Stomach (tissue), 19 donors: ENCODE measurements at places on chromosomes 7 and 10. TPM values are rescaled to one million over a fixed set of nuclear protein-coding genes. Genes with fewer than 3 reads are reported as not detected.
A peak's percentile ranks its signal among the peaks of the same experiment; 100 is the strongest.

- H3K4me1 ChIP-seq = no peaks in the 10 kb centered on the region
- no peaks in the 10 kb centered on the region for H3K36me3 ChIP-seq
- no peak overlapping the region for H3K4me3 ChIP-seq
- H3K27ac ChIP-seq = no peak overlapping the region
- no peaks in the 10 kb centered on the region for H3K27me3 ChIP-seq
Measured at GRCh38 chr7:104414216-104414615, 85.8 kb downstream of the LHFPL3 start.

DNA sequence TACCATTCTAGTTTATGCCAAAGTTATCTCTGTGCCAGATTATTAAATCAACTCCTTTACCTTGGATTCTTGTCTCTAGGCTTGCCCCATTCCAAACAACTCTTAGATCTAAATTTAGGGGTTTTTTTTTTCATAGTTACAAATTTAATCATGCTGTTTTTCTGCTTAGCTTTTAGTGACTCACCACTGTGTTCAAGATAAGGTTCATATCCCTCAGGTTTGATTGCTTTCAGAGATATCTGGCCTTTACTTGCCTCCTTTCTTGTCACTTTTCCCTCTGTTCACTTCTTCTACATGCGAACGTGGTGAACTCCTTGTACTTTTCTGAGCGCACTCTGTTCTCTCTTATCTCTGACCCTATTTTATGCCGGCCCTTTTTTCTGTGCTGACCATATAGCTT, 78.2 kb downstream of the VPS50 start:
- H3K4me3 ChIP-seq = no peak overlapping the region
- no peaks in the 10 kb centered on the region for H3K27me3 ChIP-seq
- H3K36me3 ChIP-seq = peaks cover 45% of the 10 kb centered on the region
- H3K27ac ChIP-seq = no peak overlapping the region

DNA sequence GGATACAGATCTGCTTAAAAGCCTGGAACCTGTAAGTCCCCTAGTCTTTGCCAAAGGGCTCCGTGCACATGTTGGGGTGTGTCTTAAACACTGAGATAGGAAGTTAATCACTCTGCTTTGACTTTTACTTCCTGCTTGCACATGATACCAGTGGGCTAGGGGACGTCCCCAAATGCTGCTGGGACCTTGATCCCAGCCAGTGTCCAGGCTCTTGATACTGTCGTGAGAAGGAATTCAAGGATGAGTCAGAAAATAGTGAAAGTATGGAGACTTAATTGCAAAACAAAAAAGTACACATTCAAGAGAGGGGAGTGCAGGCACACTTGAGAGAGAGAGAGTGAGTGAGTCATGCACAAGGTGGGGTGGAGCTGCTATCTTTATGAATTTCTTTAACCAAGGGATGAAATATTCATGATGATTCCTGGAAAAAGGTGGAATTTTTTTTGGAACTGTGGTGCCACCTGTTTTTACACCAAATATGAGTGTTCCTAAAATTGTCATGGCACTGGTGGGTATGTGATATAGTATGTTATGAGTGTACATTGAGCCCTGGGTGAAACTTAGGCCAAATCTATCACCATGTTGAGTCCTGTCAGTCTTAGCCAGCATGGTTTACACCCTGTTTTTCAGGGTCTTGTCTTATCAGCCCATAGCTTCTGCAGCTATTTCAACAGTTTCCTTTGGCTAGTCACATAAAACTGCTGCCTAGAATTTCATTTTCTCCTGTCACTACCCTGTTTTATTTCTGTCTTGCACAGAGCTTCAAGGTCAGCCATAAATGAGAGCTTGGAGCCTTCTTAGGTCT, 88.3 kb upstream of the CYP26C1 start:
- peak overlapping the region; percentile 14 for H3K27ac ChIP-seq
- DNase-seq = peak; percentile 63
- peaks cover 5% of the 10 kb centered on the region for H3K36me3 ChIP-seq
- no peaks in the 10 kb centered on the region for H3K27me3 ChIP-seq
- no peak overlapping the region for H3K4me3 ChIP-seq

DNA sequence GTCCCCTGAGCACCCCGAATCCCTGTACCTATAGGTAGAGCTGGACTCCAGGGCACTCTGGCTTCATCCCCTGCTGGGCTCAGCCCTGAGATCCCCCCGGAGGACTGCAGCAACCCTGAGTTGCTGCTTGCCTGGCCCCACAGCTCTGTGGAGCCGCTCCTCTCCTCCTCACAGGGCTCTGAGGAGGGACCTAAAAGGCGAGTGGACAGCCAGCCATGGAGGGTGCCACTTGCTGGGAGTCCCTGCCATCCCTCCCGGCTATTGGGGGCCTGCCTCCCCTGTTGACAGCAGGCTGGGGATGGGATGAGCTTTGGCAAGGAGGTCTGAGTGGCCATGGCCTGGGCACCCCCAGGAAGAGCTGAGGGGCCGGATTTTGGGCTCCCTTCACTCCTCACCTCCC, 28.0 kb upstream of the RASGEF1A start:
- no peak for DNase-seq
- H3K4me1 ChIP-seq = peaks cover 9% of the 10 kb centered on the region
- H3K36me3 ChIP-seq = no peaks in the 10 kb centered on the region
- H3K4me3 ChIP-seq = no peak overlapping the region
- peaks cover 10% of the 10 kb centered on the region for H3K27me3 ChIP-seq

GRCh38 chr10:58782876-58783851, 270.5 kb downstream of the BICC1 start:
- H3K36me3 ChIP-seq = no peaks in the 10 kb centered on the region
- H3K4me3 ChIP-seq = no peak overlapping the region
- no peaks in the 10 kb centered on the region for H3K27me3 ChIP-seq
- H3K4me1 ChIP-seq = no peaks in the 10 kb centered on the region
- H3K27ac ChIP-seq = peak overlapping the region; percentile 38

- no peak overlapping the region for H3K4me3 ChIP-seq
- no peaks in the 10 kb centered on the region for H3K4me1 ChIP-seq
Measured at GRCh38 chr10:55369670-55370420, 568.8 kb upstream of the PCDH15 start.

- H3K4me3 ChIP-seq = no peak overlapping the region
- H3K36me3 ChIP-seq = no peaks in the 10 kb centered on the region
- no peak for DNase-seq
- H3K4me1 ChIP-seq = no peaks in the 10 kb centered on the region
- no peak overlapping the region for H3K27ac ChIP-seq
Measured at GRCh38 chr10:58779594-58779993, 266.9 kb downstream of the BICC1 start.

- no peak overlapping the region for H3K27ac ChIP-seq
- H3K36me3 ChIP-seq = no peaks in the 10 kb centered on the region
- H3K27me3 ChIP-seq = peaks cover 10% of the 10 kb centered on the region
- DNase-seq = no peak
Measured at GRCh38 chr7:31022726-31023125, 29.4 kb upstream of the ADCYAP1R1 start.

- DNase-seq = peak; percentile 83
- no peaks in the 10 kb centered on the region for H3K27me3 ChIP-seq
- peaks cover 19% of the 10 kb centered on the region for H3K4me1 ChIP-seq
Measured at GRCh38 chr10:14838582-14839304, 637 bp downstream of the HSPA14 start.

- H3K4me3 ChIP-seq = no peak overlapping the region
- peaks cover 6% of the 10 kb centered on the region for H3K4me1 ChIP-seq
- peak; percentile 79 for DNase-seq
- no peak overlapping the region for H3K27ac ChIP-seq
- H3K27me3 ChIP-seq = no peaks in the 10 kb centered on the region
- no peaks in the 10 kb centered on the region for H3K36me3 ChIP-seq
Measured at GRCh38 chr7:36784991-36785940, 61.0 kb upstream of the AOAH start.

- no peak overlapping the region for H3K27ac ChIP-seq
- peaks cover 9% of the 10 kb centered on the region for H3K4me1 ChIP-seq
- H3K27me3 ChIP-seq = no peaks in the 10 kb centered on the region
- no peaks in the 10 kb centered on the region for H3K36me3 ChIP-seq
- DNase-seq = peak; percentile 69
Measured at GRCh38 chr7:148264933-148265557, 325.5 kb upstream of the C7orf33 start.

DNA sequence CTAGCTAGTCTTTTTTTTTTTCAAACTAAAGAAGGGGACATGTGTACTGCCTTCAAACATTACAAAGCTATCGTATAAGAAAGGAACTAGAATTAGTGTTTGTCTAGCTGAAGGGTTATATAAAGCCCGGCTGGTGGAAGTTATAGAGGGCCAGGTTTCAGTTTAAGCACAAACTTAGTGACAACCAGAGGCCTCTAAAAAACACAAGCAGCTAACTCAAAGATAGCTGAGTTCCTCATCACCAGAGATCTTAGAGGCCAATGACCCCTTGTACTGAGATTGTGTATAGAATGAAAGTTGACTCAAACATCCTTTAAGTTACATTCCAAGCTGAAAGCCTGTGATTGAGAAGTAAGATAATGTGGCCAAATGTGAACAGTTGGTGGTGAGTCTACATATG, 28.1 kb upstream of the SGMS1 start:
- H3K27me3 ChIP-seq = no peaks in the 10 kb centered on the region
- peaks cover 4% of the 10 kb centered on the region for H3K4me1 ChIP-seq
- no peak for DNase-seq
- no peaks in the 10 kb centered on the region for H3K36me3 ChIP-seq

DNA sequence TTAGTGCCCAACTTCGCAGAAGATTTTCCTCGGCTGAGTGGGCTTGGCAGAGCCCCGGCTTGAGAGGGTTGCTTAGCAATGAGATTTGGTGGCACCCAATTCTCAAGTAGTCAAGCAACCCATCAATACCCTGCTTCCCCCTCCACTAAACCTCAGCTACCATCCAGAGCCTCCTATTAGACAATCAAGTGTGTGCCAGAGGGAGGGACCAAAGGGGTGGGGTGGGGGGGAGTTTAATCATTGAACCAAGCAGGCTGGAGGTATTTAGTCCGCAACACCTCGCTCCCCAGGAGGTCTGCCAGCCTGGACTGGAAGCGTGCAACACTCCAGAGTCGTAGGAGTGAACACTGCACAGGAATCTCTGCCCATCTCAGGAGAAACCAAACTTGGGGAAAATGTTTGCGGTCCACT, at the start of gene HKDC1:
Gene HKDC1, plus strand, starts transcription at position 292 of the 411 bp plus-strand sequence. Its CDS starts 104 bp downstream, at position 396.
- no peak within 1 kb of the TSS for H3K4me3 ChIP-seq
- no peaks in the 10 kb centered on the region for H3K27me3 ChIP-seq
- H3K4me1 ChIP-seq = peaks cover 30% of the 10 kb centered on the region

DNA sequence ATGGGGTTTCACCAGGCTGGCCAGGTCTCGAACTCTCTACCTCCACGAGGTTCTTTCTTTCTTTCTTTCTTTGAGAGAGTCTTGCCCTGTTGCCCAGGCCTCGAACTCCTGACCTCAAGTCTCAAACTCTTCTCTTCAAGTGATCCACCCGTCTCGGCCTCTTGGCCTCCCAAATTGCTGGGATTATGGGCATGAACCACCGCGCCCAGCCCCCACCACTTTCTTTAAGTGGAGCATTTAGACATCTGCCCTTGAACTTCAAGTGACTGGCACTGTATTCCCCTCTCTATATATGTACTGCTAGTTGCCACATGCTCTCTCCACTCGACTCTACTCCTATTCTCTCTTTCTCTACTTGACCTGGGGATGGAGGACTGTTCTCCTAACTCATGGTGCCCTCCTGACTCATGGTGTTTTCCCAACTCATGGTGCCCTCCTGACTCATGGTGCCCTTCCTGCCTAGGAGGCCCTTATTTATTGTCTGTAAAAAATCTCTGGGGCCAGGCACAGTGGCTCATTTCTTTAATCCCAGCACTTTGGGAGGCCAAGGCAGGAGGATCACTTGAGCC, 19.3 kb upstream of the ACHE start:
- DNase-seq = no peak
- no peaks in the 10 kb centered on the region for H3K4me1 ChIP-seq
- no peak overlapping the region for H3K4me3 ChIP-seq
- no peaks in the 10 kb centered on the region for H3K36me3 ChIP-seq

DNA sequence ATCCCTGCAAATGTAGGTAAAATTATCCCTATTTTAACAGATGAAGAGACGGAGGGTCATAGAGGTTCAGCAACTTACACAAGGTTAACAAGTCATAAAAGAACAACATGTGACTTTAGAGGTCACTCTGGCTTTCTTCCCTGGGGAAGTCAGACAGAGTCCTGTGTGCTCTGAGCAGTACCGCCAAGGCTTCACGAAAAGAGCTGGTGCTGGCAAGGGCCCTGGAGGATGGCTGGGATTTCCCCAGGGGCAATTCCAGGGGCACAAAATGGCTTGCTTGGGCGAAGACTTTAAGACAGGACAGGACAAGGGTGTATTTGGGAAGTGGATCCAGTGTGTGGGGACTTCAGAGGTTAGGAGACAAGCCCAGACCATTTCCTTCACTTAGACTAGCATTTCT, 144.1 kb downstream of the PIP4K2A start:
- no peak for DNase-seq
- no peaks in the 10 kb centered on the region for H3K4me1 ChIP-seq
- peaks cover 7% of the 10 kb centered on the region for H3K36me3 ChIP-seq
- H3K4me3 ChIP-seq = no peak overlapping the region
- no peak overlapping the region for H3K27ac ChIP-seq
- no peaks in the 10 kb centered on the region for H3K27me3 ChIP-seq

GRCh38 chr10:63166742-63167258, 33.7 kb downstream of the NRBF2 start:
- H3K27me3 ChIP-seq = no peaks in the 10 kb centered on the region
- no peak overlapping the region for H3K27ac ChIP-seq
- peaks cover 7% of the 10 kb centered on the region for H3K4me1 ChIP-seq
- H3K36me3 ChIP-seq = no peaks in the 10 kb centered on the region

DNA sequence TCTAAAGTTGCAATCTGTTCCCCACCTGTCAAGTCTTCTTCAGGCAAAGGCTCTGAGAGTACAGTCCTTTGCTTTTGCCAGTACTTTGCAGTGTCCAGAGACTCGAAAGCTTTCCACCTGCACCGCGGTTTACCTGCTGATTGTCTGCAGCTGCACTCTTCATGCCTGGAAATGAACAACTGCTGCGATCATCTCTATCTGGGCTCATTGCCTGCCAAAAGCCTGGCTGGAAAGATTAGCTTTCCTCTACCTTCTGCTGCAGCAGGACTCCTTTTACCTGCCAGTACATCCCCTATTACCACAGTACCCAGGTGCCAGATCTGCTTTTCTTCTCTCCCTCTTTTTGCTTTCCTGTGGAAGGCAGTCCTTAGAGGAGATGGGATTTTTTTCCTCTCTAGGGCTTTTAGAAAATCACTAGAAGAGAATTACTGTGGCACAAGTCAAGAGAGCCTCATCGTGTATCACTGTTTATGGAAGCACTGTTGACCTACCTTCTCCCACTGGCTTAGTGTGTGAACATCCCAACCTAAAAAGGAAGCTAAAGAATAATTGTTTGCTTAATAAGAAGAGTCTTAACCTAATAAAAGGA, 2.2 kb downstream of the STRIP2 start:
- H3K4me3 ChIP-seq = no peak overlapping the region
- H3K27me3 ChIP-seq = peaks cover 32% of the 10 kb centered on the region
- H3K36me3 ChIP-seq = no peaks in the 10 kb centered on the region
- peaks cover 5% of the 10 kb centered on the region for H3K4me1 ChIP-seq

Gene PLPP4
- total RNA-seq = not detected

Gene NANOS1
- total RNA-seq = 5.1 TPM

Gene PAX2
- not detected for total RNA-seq

Gene AFAP1L2
- total RNA-seq = 7.2 TPM

Gene LIPJ
- not detected for total RNA-seq

Gene CARD11
- total RNA-seq = 9.7 TPM

Gene LAMB1
- 137 TPM for total RNA-seq

Gene SLC13A4
- total RNA-seq = not detected

Gene TUBAL3
- total RNA-seq = not detected

Gene CYP3A4
- total RNA-seq = not detected
